Thoracic aorta (tissue), 2 donors: ENCODE measurements at places on chromosomes 5 and 9. TPM values are rescaled to one million over a fixed set of nuclear protein-coding genes. Genes with fewer than 3 reads are reported as not detected.
A peak's percentile ranks its signal among the peaks of the same experiment; 100 is the strongest.

GRCh38 chr5:133316346-133317343 lies 264.8 kb downstream of the HSPA4 start:
- H3K27ac ChIP-seq: no peak overlapping the region
- no peak overlapping the region for H3K4me3 ChIP-seq
- DNase-seq: no peak
- no peaks in the 10 kb centered on the region for H3K4me1 ChIP-seq

DNA sequence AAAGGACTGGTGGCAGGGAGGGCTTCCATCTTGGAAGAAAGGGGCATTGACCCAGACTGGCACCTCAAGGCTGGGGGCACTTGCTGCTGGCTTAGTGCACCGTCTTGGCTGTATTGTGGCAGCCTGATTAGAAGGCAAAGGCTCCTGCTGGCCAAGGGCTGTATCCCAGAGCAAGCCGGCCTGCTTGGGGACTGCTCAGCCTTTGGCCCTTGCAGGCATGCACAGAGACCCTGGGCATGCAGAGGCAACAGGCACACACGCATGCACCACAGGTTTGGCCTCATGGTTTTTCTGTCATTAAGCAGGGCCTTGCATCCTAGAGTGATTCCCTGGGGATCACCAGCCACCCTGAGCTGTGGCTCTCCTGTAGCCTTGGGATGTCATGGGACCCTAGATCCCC lies 29.0 kb downstream of the PITX1 start:
- H3K27me3 ChIP-seq: no peaks in the 10 kb centered on the region
- no peaks in the 10 kb centered on the region for H3K36me3 ChIP-seq
- no peak for DNase-seq
- H3K27ac ChIP-seq: no peak overlapping the region
- H3K4me1 ChIP-seq: no peaks in the 10 kb centered on the region
- H3K4me3 ChIP-seq: no peak overlapping the region

GRCh38 chr9:107584944-107585343 lies 95.4 kb upstream of the KLF4 start:
- no peak overlapping the region for H3K27ac ChIP-seq
- DNase-seq: no peak
- H3K27me3 ChIP-seq: no peaks in the 10 kb centered on the region
- H3K4me3 ChIP-seq: no peak overlapping the region

- H3K27ac ChIP-seq: no peak overlapping the region
- H3K36me3 ChIP-seq: no peaks in the 10 kb centered on the region
- no peak for DNase-seq
Measured at GRCh38 chr9:69768101-69768500, 8.3 kb upstream of the PTAR1 start.

GRCh38 chr5:156686380-156686779 lies 163.7 kb upstream of the PPP1R2B start:
- no peaks in the 10 kb centered on the region for H3K36me3 ChIP-seq
- no peaks in the 10 kb centered on the region for H3K4me1 ChIP-seq
- H3K27ac ChIP-seq: no peak overlapping the region

GRCh38 chr5:135810188-135810943 lies 24.1 kb upstream of the SLC25A48 start:
- no peaks in the 10 kb centered on the region for H3K4me1 ChIP-seq
- no peak overlapping the region for H3K4me3 ChIP-seq
- H3K36me3 ChIP-seq: no peaks in the 10 kb centered on the region
- no peak overlapping the region for H3K27ac ChIP-seq

DNA sequence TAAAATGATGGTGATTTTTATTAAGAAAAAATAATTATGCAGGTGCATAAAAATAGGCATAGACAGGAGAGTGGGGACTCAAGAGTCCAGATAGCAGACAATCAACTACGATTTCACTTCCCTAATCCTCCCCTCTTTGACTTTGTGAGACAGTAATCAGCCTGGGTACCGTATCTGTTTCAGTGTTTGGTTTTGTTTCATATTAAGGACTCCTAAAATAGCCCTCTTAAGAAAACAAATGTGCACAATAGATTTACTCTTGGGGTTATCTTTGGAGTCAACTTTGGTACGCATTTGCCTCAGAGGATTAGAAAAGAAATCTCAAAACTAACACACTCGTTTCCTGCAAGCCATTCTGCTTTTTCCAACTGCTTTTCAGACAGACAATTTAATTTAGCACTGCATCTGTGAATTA lies 96.3 kb downstream of the ZNF608 start:
- H3K27ac ChIP-seq: no peak overlapping the region
- peaks cover 15% of the 10 kb centered on the region for H3K4me1 ChIP-seq
- peak overlapping the region; percentile 33 for H3K4me3 ChIP-seq
- no peaks in the 10 kb centered on the region for H3K36me3 ChIP-seq
- DNase-seq: no peak

DNA sequence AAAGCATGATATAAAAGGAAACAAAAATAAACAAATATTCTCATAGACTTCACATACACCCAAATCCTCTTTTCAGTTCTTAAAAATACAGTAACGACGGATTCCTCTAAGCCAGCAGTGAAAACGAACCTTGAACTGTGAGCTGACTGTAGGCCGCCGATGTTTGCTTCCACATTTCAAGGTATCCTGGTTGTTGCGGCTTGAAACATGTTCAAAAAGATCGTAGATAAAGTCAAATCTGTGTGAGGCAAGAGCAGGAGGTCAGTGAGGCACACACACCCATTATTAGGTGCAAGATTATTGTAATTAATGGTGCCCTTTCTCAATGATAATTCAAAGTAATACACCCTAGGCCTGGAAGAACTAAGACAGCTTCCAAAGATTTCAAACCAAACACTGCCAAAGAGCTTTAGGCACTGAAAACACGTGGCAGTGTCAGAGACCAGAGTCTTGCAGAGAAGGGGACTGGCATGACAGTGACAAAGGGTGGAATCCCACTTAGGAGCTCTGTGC lies 141.2 kb upstream of the RETREG1 start:
- H3K36me3 ChIP-seq: no peaks in the 10 kb centered on the region
- H3K27me3 ChIP-seq: no peaks in the 10 kb centered on the region
- no peak overlapping the region for H3K27ac ChIP-seq
- no peaks in the 10 kb centered on the region for H3K4me1 ChIP-seq

GRCh38 chr9:12812710-12813109 lies 37.9 kb downstream of the LURAP1L start:
- no peak for DNase-seq
- H3K36me3 ChIP-seq: no peaks in the 10 kb centered on the region
- H3K4me3 ChIP-seq: no peak overlapping the region

DNA sequence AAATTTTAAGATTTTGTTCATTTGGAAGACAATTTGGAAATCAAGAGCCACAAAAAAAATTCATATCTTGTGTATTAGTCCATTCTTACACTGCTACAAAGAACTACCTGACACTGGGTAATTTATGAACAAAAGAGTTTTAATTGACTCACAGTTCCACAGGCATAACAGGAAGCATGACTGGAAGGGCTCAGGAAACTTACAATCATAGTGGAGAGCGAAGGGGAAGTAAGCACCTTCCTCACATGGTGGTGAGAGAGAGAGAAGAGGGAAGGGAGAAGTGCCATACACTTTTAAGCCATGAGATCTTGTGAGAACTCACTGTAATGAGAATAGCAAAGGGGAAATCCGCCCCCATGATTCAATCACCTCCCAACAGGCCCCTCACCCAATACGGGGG lies 274.4 kb downstream of the KCNN2 start:
- no peak overlapping the region for H3K27ac ChIP-seq
- no peaks in the 10 kb centered on the region for H3K27me3 ChIP-seq
- H3K4me3 ChIP-seq: no peak overlapping the region

DNA sequence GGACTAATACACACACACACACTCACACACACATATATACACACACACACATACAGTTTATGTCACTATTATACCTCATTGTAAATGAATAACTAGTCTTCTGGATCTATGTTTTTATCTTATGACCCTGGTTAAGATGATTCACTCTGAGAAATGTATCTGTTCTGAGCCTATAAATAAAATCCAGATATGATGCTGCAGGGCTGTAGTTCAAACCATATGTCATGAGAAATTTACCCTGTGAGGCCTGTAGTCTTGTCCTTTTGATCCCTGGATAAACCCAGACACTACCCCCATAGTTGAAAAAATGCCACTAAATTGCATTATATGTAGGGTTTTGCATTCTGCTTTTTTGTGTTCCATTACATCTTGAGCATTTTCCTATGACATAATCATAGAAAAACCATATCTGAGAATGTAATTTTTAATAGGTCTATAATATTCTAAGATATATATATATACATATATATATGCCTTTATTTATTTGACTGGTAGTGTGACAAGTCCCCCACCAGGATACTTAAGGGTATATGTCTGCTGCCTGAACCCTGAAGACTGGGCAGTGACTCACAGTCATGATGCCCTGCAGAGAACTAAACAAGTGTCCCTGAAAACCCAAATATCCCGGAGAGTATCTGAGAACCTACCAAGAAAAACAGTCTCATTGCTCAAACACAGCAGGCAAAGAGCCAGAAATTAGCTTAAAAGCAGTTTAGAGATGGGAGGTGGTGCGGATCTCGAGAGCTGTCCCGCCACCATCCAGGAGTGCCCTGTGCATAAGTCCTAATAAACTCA lies 18.4 kb upstream of the ALDOB start:
- no peaks in the 10 kb centered on the region for H3K36me3 ChIP-seq
- no peaks in the 10 kb centered on the region for H3K4me1 ChIP-seq
- H3K27ac ChIP-seq: no peak overlapping the region
- DNase-seq: no peak

DNA sequence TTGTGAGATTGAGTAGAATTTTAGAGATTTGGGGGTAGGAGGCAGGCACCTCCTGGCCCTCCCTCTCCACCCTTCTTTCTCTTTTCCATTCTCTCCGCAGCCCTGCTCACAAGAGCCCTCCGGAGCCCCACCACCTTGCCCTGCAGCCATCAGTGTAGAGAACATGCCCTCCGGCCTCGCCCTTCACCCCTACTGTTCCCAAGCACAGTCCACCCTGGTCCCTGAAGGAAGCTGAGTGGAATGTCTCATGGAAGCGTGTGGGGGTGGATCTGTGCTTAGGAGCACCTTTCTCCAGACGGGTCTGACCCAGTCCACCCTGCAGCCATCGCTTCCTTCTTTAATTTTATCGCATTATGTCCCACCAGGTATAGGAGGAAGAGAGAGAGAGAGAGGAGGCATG lies 267.1 kb downstream of the NSG2 start:
- no peak for DNase-seq
- H3K4me3 ChIP-seq: no peak overlapping the region
- H3K36me3 ChIP-seq: no peaks in the 10 kb centered on the region

DNA sequence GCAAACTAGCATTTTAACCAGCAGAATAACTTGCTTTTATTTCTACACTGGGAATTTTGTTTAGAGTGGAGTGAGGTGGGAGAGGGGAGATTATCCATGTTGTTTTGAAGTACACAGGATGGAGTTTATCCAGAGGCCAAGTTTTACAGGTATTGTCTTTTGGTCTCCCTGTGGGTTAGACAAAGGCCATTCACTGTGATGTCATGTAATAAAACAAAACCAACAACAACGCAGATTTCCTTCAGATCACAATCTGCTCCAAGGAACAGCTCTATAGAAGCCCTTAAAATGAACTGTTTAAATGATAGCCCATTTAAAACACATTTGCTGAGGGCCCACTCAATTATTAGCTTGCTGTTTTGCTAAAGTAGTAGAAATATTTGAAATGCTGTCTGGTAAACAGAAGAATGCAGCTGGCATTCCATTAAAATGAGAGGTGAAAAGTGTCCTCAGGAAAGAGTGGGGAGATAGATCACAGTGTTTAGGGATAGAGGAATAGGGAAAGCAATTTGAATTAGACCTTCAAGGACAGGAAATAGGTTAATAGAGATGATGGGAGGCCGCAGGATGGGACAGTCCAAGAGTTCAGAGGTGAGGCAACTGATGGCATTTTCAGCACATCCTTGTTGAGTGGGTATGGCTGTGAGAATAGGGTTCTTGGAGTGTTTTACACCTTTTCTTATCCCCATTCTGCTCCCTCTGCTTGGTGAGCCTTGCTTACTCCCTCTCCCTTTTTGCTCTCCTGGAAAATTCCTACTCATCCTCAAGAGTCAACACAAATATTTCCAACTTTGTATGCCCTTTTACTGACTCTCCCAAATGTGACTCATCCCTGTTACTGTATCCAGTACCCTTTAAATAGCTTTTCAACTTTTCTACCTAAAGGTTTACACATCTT lies 140.1 kb upstream of the NR3C1 start:
- H3K27ac ChIP-seq: no peak overlapping the region
- no peaks in the 10 kb centered on the region for H3K27me3 ChIP-seq
- no peak overlapping the region for H3K4me3 ChIP-seq
- no peak for DNase-seq
- H3K36me3 ChIP-seq: no peaks in the 10 kb centered on the region

DNA sequence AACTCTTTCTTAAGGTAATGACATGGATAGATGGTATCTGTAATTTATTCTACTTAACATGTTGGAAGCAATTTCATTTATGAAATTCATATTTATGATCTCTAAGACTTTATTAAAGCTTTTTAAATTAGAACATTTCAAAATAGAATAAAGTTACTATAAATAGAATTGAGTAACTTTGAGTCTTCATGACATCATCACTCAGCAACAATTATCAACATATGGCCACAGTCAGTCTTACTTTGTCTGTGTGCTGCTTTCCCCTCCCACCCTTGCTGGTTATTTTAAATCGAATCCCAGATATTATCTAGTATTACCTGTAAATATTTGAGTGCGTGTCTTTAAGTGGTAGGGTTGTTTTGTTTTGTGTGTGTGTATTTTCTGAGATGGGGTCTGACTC lies 65.2 kb downstream of the IPO11 start:
- H3K36me3 ChIP-seq: no peaks in the 10 kb centered on the region
- no peak overlapping the region for H3K27ac ChIP-seq
- H3K4me3 ChIP-seq: no peak overlapping the region

DNA sequence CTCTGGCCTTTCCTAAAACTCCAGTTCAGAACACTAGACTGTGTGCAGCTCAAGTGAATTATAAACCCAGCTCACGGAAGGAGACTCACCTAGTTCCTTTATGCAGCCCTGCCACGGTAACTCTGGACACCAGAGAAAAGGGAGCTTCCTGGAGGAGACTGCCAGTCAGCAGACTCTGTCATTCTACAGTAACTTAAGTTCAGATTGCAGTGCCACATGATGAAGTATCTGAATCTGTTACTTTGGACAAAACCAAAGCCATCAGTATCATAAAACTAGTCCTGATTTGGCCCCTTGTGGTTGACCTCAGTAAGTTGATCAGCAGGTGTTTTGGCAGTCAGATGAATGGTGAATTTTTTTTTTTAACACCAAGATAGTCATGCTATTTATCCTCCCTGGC lies 2.7 kb downstream of the MTRR start:
- peaks cover 15% of the 10 kb centered on the region for H3K36me3 ChIP-seq
- H3K27ac ChIP-seq: no peak overlapping the region
- DNase-seq: no peak
- H3K4me3 ChIP-seq: no peak overlapping the region
- no peaks in the 10 kb centered on the region for H3K27me3 ChIP-seq

The FOXD4L4 gene
- total RNA-seq: not detected

The SAXO1 gene
- total RNA-seq: 0.27 TPM

The SPATA31A3 gene
- total RNA-seq: not detected

The QRFP gene
- total RNA-seq: not detected

The ZNF883 gene
- total RNA-seq: 2.8 TPM

The GPR107 gene
- total RNA-seq: 51.9 TPM

The SH2D3C gene
- 13.1 TPM for total RNA-seq

The TAS2R1 gene
- not detected for total RNA-seq

The DMRTA1 gene
- total RNA-seq: 0.41 TPM

The ENHO gene
- total RNA-seq: not detected

The NTRK2 gene
- 27.9 TPM for total RNA-seq

The ZNF367 gene
- 1.3 TPM for total RNA-seq

The CNOT6 gene
- total RNA-seq: 19.5 TPM

The PCDHB2 gene
- total RNA-seq: 2.3 TPM
